ENCODE measurements at places on chromosomes 5 and 9.

GRCh38 chr9:92976431-92976830, 29.1 kb downstream of the FGD3 start:
- DNase-seq, result no peak

GRCh38 chr9:87676976-87677775, 48.7 kb upstream of the CTSL start:
- no peak for DNase-seq

DNA sequence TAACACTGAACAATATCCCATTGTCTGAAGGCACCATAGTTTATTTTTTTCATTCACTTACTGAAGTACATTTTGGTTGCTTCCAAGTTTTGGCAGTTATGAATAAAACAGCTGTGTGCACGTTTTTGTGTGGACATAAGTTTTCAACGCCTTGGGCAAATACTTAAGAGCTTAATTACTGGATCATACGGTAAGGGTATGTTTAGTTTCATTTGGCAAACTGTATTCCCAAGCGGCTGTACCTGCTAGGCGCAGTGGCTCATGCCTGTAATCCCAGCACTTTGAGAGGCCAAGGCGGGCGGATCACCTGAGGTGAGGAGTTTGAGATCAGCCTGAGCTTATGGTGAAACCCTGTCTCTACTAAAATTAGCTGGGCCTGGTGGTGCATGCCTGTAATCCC, 63.7 kb upstream of the FAM120A start:
- no peak for DNase-seq

- DNase-seq, result no peak
These were observed 98.2 kb downstream of the NDFIP1 start for GRCh38 chr5:142206801-142207200.

Data from GM04504 (cell line).